Fibroblast of lung (primary cell): ENCODE measurements at places on chromosomes 13 and 19. TPM values are rescaled to one million over a fixed set of nuclear protein-coding genes. Genes with fewer than 3 reads are reported as not detected.

NLRP13 gene
- total RNA-seq = not detected in 2 replicates

KIR2DL4 gene
- not detected in 2 replicates for total RNA-seq

DCLK1 gene
- 6.3 and 14.4 TPM in 2 replicates for total RNA-seq

RTBDN gene
- not detected in 2 replicates for total RNA-seq

KPTN gene
- total RNA-seq = 6.2 and 6.9 TPM in 2 replicates

ZNF555 gene
- 4.6 and 5.9 TPM in 2 replicates for total RNA-seq

CEBPA gene
- 0.17 and 0.51 TPM in 2 replicates for total RNA-seq

PCDH9 gene
- total RNA-seq = 0.26 and 0.50 TPM in 2 replicates

IL4I1 gene
- 1.2 and 1.5 TPM in 2 replicates for total RNA-seq

CEACAM18 gene
- not detected in 2 replicates for total RNA-seq

KLK3 gene
- not detected in 2 replicates for total RNA-seq

ZNF613 gene
- 10.8 and 11.2 TPM in 2 replicates for total RNA-seq

SPRY2 gene
- 9.8 and 13.0 TPM in 2 replicates for total RNA-seq

TNFSF9 gene
- 0.26 and 0.66 TPM in 2 replicates for total RNA-seq

MEIOSIN gene
- total RNA-seq = not detected in 2 replicates

ABHD13 gene
- total RNA-seq = 7.1 and 7.7 TPM in 2 replicates

DNMT1 gene
- 22.6 and 33.7 TPM in 2 replicates for total RNA-seq

MFSD12 gene
- 69.9 and 79.9 TPM in 2 replicates for total RNA-seq

LRRC63 gene
- total RNA-seq = under 0.01 and 0.17 TPM in 2 replicates

ZNF829 gene
- total RNA-seq = 2.5 and 2.8 TPM in 2 replicates

PDX1 gene
- not detected in 2 replicates for total RNA-seq

RASIP1 gene
- total RNA-seq = 0.99 and 1.5 TPM in 2 replicates

RFXANK gene
- 60.1 and 65.2 TPM in 2 replicates for total RNA-seq

SBK3 gene
- total RNA-seq = 0.26 and 0.66 TPM in 2 replicates

EFNA2 gene
- 0.17 TPM in 1 of 2 replicates, not detected in the other for total RNA-seq

LNX2 gene
- 5.6 and 7.6 TPM in 2 replicates for total RNA-seq

SSC5D gene
- total RNA-seq = 19.3 and 19.7 TPM in 2 replicates

ICAM4 gene
- total RNA-seq = 1.8 and 4.1 TPM in 2 replicates

CCL25 gene
- total RNA-seq = not detected in 2 replicates

PABPC3 gene
- total RNA-seq = 0.17 and 0.26 TPM in 2 replicates

CBARP gene
- 1.5 TPM in 2 replicates for total RNA-seq

ACP5 gene
- total RNA-seq = 1.2 and 2.6 TPM in 2 replicates

C1QTNF9 gene
- total RNA-seq = under 0.01 TPM in 1 of 2 replicates, not detected in the other

ACTMAP gene
- total RNA-seq = 0.51 and 1.8 TPM in 2 replicates

CEACAM21 gene
- not detected in 2 replicates for total RNA-seq

OPA3 gene
- 3.1 and 3.8 TPM in 2 replicates for total RNA-seq
